ENCODE measurements at places on chromosomes 7 and 10.

DNA sequence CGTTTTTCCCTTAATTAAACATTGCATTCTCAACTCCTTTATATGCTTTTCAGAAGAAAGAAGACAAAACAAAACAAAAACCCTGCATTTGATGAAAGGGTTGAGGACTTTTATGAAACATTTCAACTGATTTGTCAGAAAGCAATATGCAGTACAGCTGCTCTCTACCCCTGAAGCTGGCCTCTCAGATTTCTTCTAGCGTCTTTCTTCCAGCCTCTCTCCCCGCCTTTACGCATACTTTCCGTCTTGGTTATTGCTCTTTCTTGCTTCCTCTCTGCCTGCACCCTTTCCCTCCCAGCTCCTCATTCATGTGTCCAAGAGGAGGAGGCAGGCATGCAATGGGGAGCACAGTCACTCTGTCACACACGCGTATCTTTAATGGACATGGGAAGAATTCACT is 91.0 kb upstream of the COL1A2 start:
- DNase-seq: no peak

GRCh38 chr10:133418289-133418993 is 6.0 kb downstream of the SPRN start:
- DNase-seq: no peak

- DNase-seq: peak; percentile 98
Measured at GRCh38 chr10:75111365-75111906, at the start of gene SAMD8. SAMD8 (plus strand) TSS chr10:75111656; CDS start chr10:75150529, 38,873 bp downstream.

DNA sequence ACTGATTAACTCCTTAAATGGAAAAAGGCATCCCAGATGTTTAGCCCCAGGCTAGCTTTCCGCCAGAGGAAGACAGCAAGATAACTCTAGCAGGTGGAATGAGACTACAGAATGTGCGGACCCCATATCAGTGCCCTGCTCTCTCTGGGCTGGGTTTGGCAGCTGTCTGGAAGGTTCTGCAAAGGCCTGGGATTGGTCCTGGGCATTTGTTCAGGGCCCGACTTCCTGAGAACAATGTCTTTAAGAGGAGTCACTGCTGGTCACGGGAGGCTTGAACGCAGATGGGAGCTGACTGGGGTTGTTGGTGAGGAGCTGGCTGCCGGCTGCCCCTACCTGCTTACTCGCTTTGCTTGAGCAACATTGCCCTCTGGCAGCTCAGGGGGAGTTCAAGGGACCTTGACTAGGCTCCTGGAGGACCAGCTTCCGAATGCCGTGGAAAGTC is 130.6 kb upstream of the BTBD16 start:
- DNase-seq: no peak

GRCh38 chr7:136925044-136925443 is 56.6 kb downstream of the CHRM2 start:
- DNase-seq: no peak

DNA sequence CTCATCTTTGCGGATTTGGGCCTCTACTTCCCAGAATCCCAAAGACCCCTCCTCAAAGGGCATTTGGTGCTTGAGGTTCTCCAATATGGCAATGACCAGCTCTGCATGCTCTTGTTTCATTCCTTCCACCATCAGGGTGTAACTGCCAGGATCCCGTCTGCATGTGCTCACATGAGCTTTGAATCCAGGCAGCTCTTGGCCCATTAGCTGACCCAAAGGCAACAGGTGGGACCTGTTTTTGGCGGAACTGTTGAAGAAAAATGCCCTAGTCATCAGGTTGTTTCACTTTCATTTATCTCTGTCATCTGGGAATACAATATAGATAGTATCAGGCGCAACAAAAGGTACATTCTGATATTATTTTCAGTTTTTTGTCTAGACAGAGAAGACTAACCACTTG is 159.1 kb upstream of the TCF7L2 start:
- DNase-seq: no peak

GRCh38 chr7:159218170-159218569 is 73.5 kb upstream of the VIPR2 start:
- DNase-seq: no peak

DNA sequence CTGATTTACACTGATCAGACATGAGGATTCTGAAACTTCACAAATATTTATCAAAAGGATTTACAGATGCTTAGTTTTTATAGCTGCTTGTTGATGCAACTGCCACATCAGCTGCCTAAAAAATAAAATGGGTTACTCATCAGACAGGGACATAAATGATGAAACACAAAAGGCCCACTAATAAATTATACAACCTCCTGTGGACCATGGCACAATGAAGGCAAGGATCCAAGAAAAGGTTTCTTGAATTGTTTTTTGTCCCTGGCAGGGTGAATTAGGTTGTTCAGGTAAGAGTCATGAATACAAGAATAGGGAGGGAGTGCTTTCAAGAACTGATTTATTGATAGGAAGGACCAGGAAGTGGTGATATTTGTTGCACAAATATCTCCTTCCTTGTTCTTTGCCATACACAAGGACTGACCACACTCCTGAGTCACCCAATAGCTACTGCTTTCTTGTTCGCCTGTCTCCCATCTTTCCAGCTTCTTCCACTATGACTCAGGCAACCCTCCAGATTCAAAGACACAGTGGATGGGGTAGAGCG is 234.5 kb downstream of the AHR start:
- no peak for DNase-seq

DNA sequence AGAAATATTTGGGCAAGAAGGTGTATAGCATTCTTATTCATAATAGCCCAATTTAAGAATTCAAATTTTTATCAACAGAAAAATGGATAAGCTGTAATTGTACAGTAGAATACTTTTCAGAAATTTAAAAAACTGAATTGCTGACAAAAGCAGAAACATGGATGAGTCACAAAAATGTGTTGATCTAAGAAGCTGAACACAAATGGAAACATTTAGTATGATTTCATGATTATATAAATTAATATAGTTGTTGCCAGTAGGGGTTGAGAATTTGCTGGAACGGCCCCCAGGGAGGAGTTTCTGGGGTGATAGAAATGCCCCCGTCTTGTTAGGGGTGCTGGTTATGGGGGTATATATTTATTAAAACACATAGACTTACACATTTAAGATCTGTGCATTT is 179.1 kb downstream of the KLF6 start:
- no peak for DNase-seq

DNA sequence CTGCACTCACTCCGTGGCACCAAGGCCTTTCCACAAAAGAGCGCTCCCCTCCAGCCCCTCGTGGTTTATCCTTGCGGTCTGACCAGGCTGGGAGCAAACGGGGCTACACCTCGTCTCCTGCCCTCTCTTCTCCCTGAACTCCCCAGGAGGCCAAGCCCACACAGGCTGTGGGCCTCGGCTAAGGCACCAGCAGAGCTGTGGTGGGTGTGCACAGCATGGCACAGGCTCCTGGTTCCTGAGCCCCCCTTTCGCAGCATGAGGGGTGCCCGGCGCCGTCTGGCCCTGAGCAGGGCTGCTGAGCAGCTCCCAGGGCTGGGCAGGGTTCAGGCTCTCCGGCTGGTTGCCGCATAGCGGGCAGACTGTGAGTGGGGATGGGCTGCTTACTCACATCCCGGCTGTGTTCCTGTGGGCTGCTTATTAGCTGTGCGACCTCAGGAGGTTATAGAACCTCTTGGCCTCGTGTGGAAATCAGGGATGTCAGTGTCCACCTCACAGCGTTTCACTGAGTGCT is 90.4 kb downstream of the ZMIZ1 start:
- no peak for DNase-seq

- DNase-seq: peak; percentile 39
Measured at GRCh38 chr7:129741743-129742213, 130.3 kb downstream of the NRF1 start.

GRCh38 chr7:6399351-6399750 is 48.4 kb downstream of the DAGLB start:
- no peak for DNase-seq

DNA sequence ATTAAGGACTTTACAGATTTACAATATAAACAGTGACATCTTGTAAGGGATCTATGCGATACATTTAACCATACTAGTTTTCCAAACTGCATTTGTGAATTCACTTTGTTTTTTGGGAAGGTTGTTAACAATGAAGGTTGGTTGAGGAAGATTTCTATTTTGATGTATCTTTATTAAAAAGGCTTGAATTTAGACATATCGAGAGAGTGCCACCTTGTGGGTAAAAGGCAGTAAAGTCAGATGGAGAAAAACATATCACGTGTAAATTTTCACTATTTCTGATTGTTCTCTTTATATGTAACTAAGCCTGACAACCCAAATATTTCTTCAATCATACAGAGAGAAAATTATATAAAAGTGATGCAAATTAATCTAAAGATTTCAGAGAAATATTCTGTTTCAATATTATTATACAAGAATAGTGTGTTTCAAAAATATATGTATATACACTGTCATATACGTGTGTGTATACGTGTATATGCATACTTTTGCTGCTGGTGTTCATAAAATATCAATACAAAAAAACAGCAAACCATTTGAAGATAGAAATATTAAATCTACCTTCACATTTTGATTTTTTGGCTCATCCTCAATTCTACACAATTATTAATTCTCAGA is 988.6 kb downstream of the SORCS1 start:
- no peak for DNase-seq

DNA sequence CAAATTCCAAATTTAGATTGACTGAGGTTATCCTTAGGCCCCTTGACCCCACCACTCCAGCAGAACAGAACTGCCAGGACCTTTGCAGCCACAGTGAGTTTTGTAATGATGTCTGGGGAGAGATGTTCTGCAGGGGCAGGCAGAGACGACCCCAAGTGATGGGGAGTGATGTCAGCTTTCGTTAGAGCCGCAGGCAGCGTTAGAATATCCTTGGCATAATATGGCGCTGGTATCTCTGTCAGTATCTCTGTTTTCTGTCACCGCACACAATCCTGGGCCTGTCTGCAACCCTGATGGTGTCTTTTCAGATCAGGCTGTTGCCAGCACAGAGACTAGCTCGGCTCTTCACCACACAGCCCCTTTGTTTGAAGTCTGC is 1083.6 kb downstream of the KCNMA1 start:
- DNase-seq: no peak

- DNase-seq: no peak
Measured at GRCh38 chr7:9603291-9603690, 1169.9 kb downstream of the NXPH1 start.

GRCh38 chr10:42753507-42754154 is 29.0 kb upstream of the BMS1 start:
- no peak for DNase-seq

GRCh38 chr7:116236020-116236630 is 25.8 kb downstream of the TES start:
- DNase-seq: no peak

DNA sequence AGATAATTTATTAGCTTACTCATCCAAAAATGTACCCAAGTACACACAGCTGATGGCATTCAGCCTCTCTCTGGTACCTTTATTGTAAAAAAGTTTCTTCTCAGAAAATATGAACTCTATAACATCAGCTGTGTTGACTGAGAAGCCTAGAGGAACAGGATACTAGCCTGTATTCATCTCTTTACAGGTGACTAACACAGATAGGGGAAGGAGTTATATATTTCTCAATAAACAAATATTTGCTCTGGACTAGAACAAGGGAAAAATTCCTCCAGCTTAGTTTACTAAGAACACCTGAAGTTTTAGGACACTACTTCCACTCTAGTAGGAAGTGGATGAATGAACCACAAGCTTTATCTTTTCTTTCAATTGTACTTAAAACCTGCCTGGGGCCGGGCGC is 67.8 kb downstream of the ZNF248 start:
- DNase-seq: no peak

GRCh38 chr7:22320416-22320815 is 36.5 kb downstream of the RAPGEF5 start:
- no peak for DNase-seq

- no peak for DNase-seq
Measured at GRCh38 chr10:898141-898540, 33.4 kb downstream of the LARP4B start.

DNA sequence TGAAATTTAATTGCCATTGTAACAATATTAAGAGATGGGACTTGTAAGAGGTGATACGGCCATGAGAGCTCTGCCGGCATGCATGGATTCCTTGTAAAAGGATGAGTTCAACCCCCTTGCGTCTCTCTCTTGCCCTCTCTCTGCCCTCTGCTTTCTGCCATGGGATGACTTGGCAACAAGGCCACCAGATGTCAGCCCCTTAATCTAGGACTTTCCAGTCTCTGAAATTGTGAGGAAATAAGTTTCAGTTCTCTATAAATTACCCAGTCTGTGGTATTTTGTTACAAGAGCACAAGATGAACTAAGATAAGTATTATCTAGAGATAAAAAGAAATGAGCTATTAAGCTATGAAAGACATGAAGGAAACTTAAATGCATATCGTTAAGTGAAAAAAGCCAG is 145.7 kb upstream of the AHR start:
- no peak for DNase-seq

DNA sequence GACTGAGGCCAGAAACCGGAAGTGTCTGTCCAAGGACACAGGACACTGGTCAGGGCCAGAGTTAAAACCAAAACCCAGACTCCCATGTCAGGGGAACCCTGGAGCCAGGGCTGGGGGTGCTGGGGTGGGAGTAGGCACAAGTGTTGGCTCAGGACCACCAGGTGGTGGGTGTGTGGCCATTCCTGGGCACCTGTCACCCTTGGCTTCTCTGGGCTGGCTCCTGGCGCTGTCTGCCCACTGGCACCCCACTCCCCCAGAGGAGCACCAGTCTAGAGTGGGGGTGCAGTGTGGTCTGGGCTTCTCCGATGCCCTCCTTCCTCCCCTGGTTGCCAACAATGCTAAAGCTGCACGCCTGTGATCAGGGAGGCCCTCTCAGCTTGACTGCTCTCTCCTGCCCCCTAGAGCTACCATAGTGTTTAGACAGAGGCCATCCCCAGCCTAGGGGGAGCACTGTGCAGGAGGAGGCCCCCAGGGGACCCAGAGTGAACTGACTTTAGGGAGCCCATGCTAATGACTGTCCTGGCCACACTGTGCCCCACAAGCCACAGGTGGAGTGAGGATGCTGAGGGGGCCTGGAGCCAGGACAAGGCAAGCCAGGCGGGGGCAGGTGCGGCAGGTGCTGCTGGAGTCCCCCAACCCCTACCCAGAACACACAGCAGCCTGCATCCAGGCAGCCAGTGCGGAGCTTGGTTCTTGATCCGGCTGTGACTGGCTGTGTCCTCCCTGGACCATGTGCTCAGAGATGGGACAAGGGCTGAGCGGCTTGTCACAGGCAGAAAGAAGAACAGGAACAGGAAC is 11.0 kb downstream of the RASGEF1A start:
- peak; percentile 73 for DNase-seq

Measured in cardiac septum (tissue), 1 donor.